Psoas muscle (tissue), 8 donors: ENCODE measurements at places on chromosomes 7 and 10. TPM values are rescaled to one million over a fixed set of nuclear protein-coding genes. Genes with fewer than 3 reads are reported as not detected.

The CDHR1 gene
- not detected for polyA plus RNA-seq

The TRIM50 gene
- polyA plus RNA-seq: 0.12 TPM

The MDFIC gene
- polyA plus RNA-seq: 2.7 TPM

- H3K4me1 ChIP-seq: no peaks in the 10 kb centered on the region
- H3K27me3 ChIP-seq: peaks cover 3% of the 10 kb centered on the region
- no peak for DNase-seq
- no peak overlapping the region for H3K4me3 ChIP-seq
Observed at GRCh38 chr10:100419911-100420449, 42.8 kb upstream of the WNT8B start.

DNA sequence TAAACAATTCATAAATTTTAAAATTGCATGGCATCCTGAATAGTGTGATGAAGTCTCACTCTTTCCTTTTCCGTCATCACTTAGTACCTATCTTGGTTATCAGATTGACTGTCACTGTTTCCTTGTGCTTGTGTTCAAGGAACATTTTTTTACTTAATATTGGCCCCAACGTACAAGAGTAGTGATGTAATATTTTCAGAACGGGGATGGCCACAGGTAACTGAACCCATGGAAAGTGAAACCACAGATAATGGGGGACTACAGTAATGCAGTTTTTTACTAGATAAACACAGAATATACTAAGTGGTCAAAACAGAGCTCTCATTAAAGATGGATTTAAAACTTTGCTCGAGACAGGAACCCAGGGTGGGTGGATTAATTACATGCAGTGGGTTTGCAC is 85.4 kb downstream of the MACC1 start:
- no peak for DNase-seq
- H3K27me3 ChIP-seq: no peaks in the 10 kb centered on the region
- no peak overlapping the region for H3K27ac ChIP-seq
- H3K4me1 ChIP-seq: no peaks in the 10 kb centered on the region
- no peaks in the 10 kb centered on the region for H3K36me3 ChIP-seq

GRCh38 chr7:68107968-68108367 is 1111.3 kb downstream of the TYW1 start:
- H3K4me3 ChIP-seq: no peak overlapping the region
- no peaks in the 10 kb centered on the region for H3K27me3 ChIP-seq
- no peaks in the 10 kb centered on the region for H3K4me1 ChIP-seq
- no peak for DNase-seq

GRCh38 chr10:13632884-13633440 is 46.2 kb downstream of the PRPF18 start:
- H3K27me3 ChIP-seq: no peaks in the 10 kb centered on the region
- no peak for DNase-seq
- peak overlapping the region; percentile 66 for H3K27ac ChIP-seq
- peaks cover 27% of the 10 kb centered on the region for H3K36me3 ChIP-seq
- peaks cover 11% of the 10 kb centered on the region for H3K4me1 ChIP-seq
